ENCODE measurements at places on chromosomes 1 and 21. TPM values are rescaled to one million over a fixed set of nuclear protein-coding genes. Genes with fewer than 3 reads are reported as not detected.

GRCh38 chr1:101333186-101333585 lies 96.4 kb downstream of the S1PR1 start:
- no peaks in the 10 kb centered on the region for H3K36me3 ChIP-seq
- no peak for DNase-seq
- H3K4me1 ChIP-seq = no peaks in the 10 kb centered on the region
- H3K27me3 ChIP-seq = no peaks in the 10 kb centered on the region
- no peak overlapping the region for H3K4me3 ChIP-seq

DNA sequence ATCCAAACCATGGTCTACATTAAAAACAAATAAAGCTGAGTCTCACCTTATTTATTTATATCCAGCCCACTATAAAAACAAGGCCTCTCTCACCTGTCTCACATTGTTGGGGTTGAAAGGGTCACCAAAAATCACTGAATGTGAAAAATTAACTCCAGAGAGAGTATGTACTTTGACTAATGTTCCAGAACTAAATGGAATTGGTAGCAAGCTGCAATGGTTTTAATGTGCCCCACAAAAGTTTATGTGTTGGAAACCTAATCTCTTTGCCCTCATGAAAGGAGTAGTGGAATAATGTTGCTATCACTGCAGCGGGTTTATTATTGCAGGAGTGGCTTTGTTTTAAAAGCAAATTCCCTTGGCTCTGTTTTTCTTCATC lies 230.3 kb downstream of the LTN1 start:
- no peaks in the 10 kb centered on the region for H3K4me1 ChIP-seq
- H3K27me3 ChIP-seq = no peaks in the 10 kb centered on the region
- H3K27ac ChIP-seq = no peak overlapping the region
- no peaks in the 10 kb centered on the region for H3K36me3 ChIP-seq
- no peak overlapping the region for H3K4me3 ChIP-seq

DNA sequence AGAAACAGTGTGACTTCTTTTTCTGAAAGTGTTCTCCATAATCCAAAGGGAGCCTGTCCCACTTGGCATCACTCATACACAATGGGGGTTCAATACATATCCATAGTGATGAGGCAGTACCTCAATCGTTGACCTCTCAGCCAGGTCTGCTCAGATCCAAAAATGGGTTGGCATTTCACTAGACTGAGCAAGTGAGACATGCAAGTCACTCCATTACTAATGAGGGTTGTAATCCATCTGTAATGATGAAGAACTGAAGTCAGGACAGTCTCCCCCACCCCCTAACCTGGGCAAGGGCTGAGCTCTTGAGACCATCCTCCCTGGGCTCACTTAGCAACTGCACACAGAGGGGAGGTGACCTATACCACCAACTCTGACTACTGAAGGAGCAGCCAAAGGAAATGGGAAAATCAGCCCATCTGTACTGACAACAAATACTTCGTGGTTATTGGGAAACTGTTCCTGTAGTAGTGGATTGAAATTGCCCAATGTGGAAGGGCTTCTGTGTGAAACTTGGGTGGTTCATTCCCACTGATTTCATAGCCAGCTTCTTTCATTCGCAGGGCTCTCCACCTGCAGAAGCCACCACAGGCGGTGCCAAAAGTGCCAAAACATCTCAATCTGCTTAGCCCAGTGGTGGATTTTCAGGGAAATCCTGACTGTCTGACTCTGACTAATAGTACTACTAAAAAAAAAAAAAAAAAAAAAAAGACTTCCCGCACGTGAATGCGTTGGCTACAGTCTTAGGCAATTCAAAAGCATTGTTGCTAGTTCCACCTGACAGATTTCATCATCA lies 5.0 kb downstream of the NGF start:
- no peaks in the 10 kb centered on the region for H3K36me3 ChIP-seq
- peaks cover 17% of the 10 kb centered on the region for H3K27me3 ChIP-seq
- peaks cover 18% of the 10 kb centered on the region for H3K4me1 ChIP-seq
- H3K4me3 ChIP-seq = no peak overlapping the region

DNA sequence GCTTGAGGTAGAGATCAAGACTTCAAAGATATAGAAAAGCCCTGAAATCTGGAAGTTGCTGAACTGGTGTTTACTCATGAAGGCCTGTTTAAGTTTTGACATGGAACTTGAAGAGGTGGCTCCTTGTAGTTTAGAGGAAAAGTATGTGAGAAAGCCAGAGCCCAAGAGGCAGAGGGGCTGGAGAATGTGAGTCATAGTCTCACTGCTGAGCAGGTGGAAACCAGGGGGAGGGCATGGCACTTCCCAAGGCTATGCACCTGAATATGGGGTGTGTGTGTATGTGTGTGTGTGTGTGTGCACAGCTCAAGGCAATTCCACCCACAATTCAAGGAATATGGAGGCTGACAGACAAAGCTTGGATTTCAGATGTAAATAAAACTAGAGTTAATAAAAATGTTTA lies 46.8 kb upstream of the C1orf198 start:
- no peak for DNase-seq
- no peak overlapping the region for H3K27ac ChIP-seq
- no peaks in the 10 kb centered on the region for H3K27me3 ChIP-seq
- H3K4me3 ChIP-seq = no peak overlapping the region

- H3K27ac ChIP-seq = no peak overlapping the region
- no peaks in the 10 kb centered on the region for H3K36me3 ChIP-seq
- no peaks in the 10 kb centered on the region for H3K4me1 ChIP-seq
- H3K4me3 ChIP-seq = no peak overlapping the region
- H3K27me3 ChIP-seq = no peaks in the 10 kb centered on the region
- no peak for DNase-seq
These were observed 101.8 kb downstream of the PCNX2 start for GRCh38 chr1:233193741-233194140.

The CACNA1S gene
- 0.06 TPM for total RNA-seq

The KIF14 gene
- total RNA-seq = 0.44 TPM
